ENCODE measurements at places on chromosomes 13 and 19.

DNA sequence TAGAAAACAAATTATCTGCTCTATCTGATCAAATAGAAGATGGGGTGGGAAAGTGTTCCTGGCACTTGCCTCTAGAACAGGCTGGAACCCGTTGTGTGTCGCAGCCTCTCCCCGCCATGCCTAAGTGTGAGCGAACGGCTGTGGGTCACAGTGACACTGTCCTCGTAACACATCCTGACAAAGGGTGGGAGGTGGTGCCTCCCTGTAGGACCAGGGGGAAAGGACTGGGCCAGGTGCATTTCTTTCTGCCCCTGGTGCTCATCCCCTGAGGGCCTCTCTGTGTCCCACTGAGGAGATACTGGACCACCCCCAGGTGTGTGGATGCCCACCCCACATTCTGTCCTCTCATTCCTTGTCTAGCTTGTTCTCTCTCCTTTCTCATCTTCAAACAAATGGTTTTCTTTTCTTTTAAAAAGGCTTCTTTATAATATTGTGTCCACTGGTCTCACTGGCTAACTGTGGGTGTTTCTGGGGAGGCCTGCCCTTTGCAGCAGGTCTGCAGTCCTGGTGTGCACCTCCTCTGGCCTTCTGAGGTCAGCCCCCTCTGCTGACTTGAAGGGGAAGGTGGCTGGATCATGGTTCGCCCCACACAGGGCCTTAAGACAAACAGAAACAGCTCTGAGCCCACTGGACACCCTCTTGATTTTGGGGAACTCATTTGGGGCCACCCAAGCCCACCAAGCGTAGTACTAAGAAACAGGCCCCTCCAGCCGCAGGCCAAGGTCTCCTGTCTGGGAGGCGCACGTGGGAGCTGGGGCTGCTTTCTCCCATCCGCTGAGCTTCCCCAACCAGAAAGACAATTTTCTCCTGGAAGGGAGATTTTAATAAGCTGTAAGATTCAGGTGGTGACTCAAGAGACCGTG lies 152.5 kb upstream of the SOX1 start:
- H3K27me3 ChIP-seq = no peaks in the 10 kb centered on the region
- no peak overlapping the region for H3K27ac ChIP-seq
- H3K4me3 ChIP-seq = no peak overlapping the region
- no peaks in the 10 kb centered on the region for H3K36me3 ChIP-seq
- no peak for DNase-seq

GRCh38 chr19:39080431-39080830 lies 3.7 kb upstream of the ACP7 start:
- DNase-seq = no peak
- no peaks in the 10 kb centered on the region for H3K36me3 ChIP-seq
- H3K27me3 ChIP-seq = peaks cover 30% of the 10 kb centered on the region
- H3K4me3 ChIP-seq = no peak overlapping the region
- no peak overlapping the region for H3K27ac ChIP-seq
- H3K4me1 ChIP-seq = peaks cover 7% of the 10 kb centered on the region

GRCh38 chr13:48977286-48977625 lies 1.5 kb downstream of the FNDC3A start:
- H3K4me1 ChIP-seq = peaks cover 11% of the 10 kb centered on the region
- H3K4me3 ChIP-seq = peak overlapping the region; percentile 90

GRCh38 chr19:18263324-18264136 lies 10.7 kb downstream of the IQCN start:
- H3K27ac ChIP-seq = no peak overlapping the region
- no peaks in the 10 kb centered on the region for H3K4me1 ChIP-seq
- H3K36me3 ChIP-seq = peaks cover 37% of the 10 kb centered on the region
- DNase-seq = peak; percentile 1
- no peak overlapping the region for H3K4me3 ChIP-seq
